ENCODE measurements at places on chromosomes 13 and 19. TPM values are rescaled to one million over a fixed set of nuclear protein-coding genes. Genes with fewer than 3 reads are reported as not detected.

TEKTIP1 gene
- total RNA-seq = not detected

DNA sequence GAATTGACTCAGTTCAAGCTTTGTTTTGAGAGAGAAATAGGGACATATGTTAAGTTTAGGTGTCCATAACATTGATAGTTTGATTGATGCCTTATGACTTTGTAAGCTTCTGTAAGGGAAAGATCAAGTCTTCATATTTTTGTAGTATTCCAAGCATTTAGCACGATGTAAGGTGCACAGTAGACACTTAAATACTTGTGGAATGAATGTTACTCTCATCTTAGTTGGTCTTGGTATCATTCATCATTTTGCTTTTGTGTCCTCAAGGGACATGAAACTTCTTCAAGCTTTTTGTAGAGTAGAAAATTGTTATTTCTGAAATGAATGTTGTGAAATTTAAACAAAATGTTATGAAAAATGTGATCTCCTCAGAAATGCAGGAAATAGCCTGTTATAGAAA lies 10.1 kb downstream of the TDRD3 start:
- H3K27me3 ChIP-seq = no peaks in the 10 kb centered on the region
- H3K4me1 ChIP-seq = peaks cover 6% of the 10 kb centered on the region
- H3K36me3 ChIP-seq = no peaks in the 10 kb centered on the region
- H3K4me3 ChIP-seq = no peak overlapping the region

DNA sequence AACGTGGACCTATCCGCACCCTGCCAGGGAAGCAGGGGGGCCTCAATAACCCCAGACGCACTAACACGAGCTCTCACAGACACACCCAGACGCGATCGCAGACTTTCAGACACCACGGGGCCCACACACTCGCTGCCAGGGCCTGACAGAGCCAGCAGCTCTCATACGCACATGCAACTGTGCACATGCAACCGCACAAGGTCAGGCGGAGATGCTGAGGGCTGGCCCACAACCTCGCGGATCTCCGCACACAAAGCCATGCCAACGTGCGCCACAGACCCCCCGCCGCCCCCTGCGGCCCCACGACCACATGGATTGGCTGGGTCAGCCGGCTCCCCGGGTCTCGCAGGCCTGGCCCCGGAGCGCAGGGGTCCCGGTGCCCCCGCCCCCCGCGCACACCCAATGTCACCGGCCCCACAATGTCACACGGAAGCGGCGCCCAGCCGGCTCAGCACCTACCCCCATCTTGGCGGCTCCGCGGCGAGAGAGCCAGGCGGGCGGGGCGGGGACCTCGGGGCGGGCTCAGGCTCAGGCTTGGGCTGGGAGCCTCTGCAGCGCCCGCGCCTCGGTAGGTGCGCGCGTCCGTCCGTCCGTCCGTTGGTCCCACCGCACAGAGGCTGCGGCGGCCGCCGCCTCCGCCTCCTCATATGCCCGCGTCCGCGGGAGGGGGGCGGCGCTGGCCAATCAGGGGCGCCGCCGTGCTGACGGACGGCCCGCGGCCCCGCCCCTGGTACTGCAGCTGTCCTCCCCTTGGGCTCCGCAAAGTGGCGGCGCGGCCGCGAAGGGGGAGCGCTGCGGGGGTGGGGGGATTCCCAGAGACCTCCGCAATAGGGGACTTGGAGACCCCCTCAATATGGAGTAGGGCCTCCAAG lies at the start of gene ATP1A3:
TSS of gene ATP1A3 (minus strand) at position 619 of the 872 bp plus-strand sequence. CDS start at position 465, 154 bp downstream.
- H3K36me3 ChIP-seq = no peaks in the 10 kb centered on the region
- H3K4me1 ChIP-seq = no peaks in the 10 kb centered on the region
- peak within 1 kb of the TSS; percentile 67 for H3K4me3 ChIP-seq
- H3K27me3 ChIP-seq = peaks cover 6% of the 10 kb centered on the region
- peak; percentile 57 for DNase-seq
- H3K27ac ChIP-seq = no peak within 1 kb of the TSS

- H3K36me3 ChIP-seq = no peaks in the 10 kb centered on the region
- no peak for DNase-seq
- H3K4me3 ChIP-seq = no peak overlapping the region
- peaks cover 29% of the 10 kb centered on the region for H3K27me3 ChIP-seq
Observed at GRCh38 chr13:28981530-28981929, 161.4 kb downstream of the MTUS2 start.

GRCh38 chr13:39682788-39683187 lies 27.3 kb downstream of the COG6 start:
- H3K27me3 ChIP-seq = no peaks in the 10 kb centered on the region

GRCh38 chr19:42424712-42425131 lies 2.5 kb downstream of the LIPE start:
- no peaks in the 10 kb centered on the region for H3K27me3 ChIP-seq
- H3K36me3 ChIP-seq = no peaks in the 10 kb centered on the region
- H3K4me3 ChIP-seq = no peak overlapping the region
- peaks cover 25% of the 10 kb centered on the region for H3K4me1 ChIP-seq
- DNase-seq = no peak
